Kidney glomerular epithelial cell (primary cell): ENCODE measurements at places on chromosomes 2 and 18.

DNA sequence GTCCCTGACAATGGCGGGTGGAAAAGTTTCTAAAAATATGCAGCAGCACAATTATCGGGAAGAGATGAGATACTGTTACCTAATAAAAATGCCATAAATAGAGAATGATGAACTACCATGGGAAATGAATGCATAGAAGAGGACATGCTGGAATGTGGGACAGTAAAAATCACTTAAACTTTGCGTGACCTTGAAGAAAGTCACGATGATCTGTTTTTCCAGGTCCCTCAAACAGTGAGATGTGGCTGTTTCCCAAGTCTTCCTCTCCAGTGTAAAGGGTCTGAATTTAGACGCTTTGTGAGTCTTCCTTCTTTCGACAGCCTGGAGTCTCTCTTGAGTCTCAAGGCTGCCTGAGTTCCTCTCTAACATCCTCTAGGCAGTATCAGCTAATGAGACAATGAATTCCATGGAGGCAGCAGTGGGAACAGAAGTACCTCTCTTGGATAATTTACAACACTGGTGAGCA, 1.4 kb downstream of the CLUL1 start:
- DNase-seq: no peak

DNA sequence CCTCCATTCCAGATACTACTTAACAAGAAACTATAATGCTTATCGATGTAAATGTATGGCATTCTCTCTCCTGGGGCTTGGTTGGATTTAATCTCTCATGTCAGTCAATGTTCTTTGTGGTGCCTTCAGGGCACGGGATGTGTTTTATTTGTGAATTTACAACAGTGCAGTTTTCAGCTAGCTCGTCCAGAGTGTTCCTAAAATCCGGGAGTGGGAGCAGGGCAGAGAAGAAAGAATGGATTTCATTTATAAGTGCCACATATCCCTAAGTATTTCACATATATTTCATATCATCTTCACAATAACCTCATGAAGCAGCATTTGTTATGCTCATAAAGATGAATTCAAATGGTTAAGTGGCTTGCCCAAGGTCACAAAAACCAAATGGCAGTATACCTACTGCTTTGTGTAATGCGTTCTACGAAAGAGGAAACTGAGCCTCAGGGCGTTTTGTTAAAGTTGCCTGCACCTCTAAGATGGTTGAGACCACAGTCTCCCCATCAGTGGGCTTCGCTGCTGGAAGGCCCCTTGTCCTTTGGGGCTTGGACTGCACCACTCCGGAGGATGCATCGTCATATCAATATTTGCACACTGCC, 134.7 kb upstream of the MGAT5 start:
- DNase-seq: no peak

DNA sequence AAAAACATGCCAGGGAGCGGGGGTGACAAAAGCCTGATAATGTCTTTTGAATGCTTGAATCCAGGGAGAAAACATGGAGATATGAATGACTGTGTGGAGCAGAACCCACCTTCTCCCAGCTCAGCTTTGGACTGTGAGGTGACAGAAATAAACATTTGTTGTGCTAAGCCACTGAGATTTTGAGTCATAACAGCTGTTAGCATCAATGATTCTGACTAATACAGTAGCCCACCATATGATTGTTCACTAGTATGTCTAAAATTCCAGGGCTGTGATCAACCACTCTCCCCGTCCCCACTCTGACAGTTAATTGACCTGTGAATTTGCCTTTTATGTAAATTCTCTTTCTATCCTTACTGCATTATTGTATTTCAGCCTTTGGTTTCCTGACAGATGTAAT, 69.1 kb downstream of the PDK1 start:
- no peak for DNase-seq

GRCh38 chr2:20213651-20214565, 11.0 kb downstream of the SDC1 start:
- DNase-seq: no peak

- no peak for DNase-seq
Measured at GRCh38 chr18:4400911-4401310, 54.2 kb downstream of the DLGAP1 start.

- no peak for DNase-seq
Measured at GRCh38 chr2:239160226-239161143, 240.3 kb downstream of the HDAC4 start.

GRCh38 chr2:84152462-84152861, 306.6 kb downstream of the SUCLG1 start:
- no peak for DNase-seq

- DNase-seq: no peak
Measured at GRCh38 chr18:78069784-78070664, 820.4 kb downstream of the GALR1 start.

- DNase-seq: no peak
Measured at GRCh38 chr2:127065299-127065939, 41.5 kb downstream of the BIN1 start.

GRCh38 chr18:7317804-7318231, 86.9 kb downstream of the LRRC30 start:
- DNase-seq: no peak

GRCh38 chr2:218035463-218036100, 32.8 kb upstream of the TNS1 start:
- DNase-seq: no peak

GRCh38 chr18:62954366-62954765, 239.0 kb downstream of the PHLPP1 start:
- no peak for DNase-seq

DNA sequence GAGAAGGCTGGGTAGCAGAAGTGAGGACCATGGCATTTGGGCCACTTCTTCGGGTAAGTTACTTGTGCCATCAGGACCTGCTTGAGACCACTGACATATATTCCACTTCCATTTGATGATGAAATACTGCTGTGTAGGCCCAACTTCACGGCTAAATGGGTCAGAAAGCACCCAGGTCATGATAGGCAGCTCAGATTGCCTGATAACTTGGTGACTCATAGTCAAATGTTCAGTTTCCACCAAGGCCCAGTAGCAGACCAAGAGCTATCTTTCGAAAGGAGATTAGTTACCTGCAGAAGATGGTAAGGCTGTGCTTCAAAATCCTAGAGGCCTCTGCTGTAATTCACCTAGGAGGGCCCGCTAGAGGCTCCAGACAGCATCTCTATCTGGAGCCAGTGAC, 31.8 kb upstream of the MEX3C start:
- DNase-seq: no peak

- DNase-seq: no peak
Measured at GRCh38 chr2:100812116-100812515, 7.8 kb upstream of the NPAS2 start.

- no peak for DNase-seq
Measured at GRCh38 chr2:146879882-146880281, 964.9 kb upstream of the ACVR2A start.

GRCh38 chr2:194260185-194260584, 1396.8 kb upstream of the SLC39A10 start:
- no peak for DNase-seq

GRCh38 chr2:134739236-134739878, 20.6 kb upstream of the TMEM163 start:
- DNase-seq: no peak

- no peak for DNase-seq
Measured at GRCh38 chr2:128424406-128425171, 105.9 kb upstream of the HS6ST1 start.

- no peak for DNase-seq
Measured at GRCh38 chr18:59705145-59705544, 7.9 kb upstream of the CCBE1 start.

- DNase-seq: peak; percentile 33
Measured at GRCh38 chr2:69572641-69573040, 70.9 kb downstream of the AAK1 start.

DNA sequence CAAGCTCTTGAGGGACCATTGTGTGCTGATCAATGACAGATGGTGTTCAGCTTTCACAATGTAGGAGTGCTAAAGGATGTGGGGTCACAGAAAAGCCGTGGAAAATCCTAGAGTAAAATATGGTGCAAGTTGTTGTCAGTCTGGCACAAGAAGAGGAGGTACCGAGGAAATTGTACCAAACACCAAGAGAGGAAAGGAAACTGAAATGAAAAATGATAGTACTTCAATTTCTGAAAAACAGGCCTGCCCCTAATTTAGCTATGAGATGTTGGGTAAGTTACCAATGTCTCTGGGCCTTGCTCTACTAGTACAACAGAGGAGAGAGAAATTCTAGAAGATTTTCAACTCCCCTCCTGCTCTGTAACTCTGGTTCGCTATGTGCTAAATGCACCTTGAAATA, 78.8 kb upstream of the PELI1 start:
- DNase-seq: no peak

DNA sequence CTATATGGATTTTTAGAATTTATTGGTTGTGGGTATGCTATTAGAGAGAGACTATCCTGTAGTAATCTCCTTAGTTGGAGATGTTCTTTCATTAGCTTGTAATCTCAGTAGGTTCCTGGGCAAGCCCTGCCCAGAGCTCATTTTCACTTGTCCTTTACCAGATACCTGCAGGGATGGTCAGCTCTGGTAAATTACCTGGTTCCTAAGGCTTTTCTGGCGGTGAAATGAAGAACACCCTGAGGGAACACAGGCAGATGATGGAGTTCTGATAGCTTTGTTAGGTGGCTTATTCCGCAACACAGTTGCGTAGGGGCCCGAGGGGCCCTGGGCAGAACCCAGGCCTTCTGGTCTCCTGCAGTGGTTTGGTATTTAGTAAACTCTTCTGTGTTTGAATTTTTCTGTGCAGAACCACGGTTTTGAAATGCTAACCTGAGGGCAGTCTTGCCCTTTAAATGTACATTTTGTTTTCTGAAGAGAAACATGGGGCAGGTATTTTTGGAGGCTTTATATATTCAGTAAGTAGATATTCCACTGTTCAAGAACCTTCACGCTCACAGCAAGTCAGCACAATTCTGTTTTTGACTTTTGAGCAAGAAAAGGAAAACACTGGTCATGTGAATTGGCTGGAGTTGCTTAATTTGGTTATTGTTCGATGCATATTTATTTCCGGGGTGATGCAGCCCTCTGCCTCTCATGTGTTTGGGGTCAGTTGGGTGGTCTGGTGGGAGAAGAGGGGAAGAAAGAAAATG, 22.4 kb downstream of the ZNF532 start:
- no peak for DNase-seq

- peak; percentile 23 for DNase-seq
Measured at GRCh38 chr2:234974501-234975385, 22.9 kb downstream of the SH3BP4 start.

DNA sequence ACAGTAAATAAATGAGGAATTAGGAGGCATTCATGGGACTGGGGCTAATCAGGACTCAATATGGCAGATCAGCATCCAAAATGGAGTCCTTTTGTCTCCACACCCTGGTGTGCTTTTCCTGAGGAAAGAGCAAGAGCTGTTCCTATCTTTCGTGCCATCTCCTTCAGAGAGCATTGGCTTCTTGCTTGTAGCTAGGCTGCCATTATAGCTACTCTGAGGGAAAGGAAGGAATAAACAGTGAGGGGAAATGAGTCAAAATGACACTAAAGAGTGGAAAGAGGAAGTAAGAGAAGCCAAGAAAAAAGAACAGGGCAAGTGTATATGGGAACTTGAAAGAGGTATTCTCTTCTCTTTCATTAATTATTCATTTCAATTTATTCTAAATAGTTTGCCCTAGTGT, 8.4 kb upstream of the NMI start:
- no peak for DNase-seq

DNA sequence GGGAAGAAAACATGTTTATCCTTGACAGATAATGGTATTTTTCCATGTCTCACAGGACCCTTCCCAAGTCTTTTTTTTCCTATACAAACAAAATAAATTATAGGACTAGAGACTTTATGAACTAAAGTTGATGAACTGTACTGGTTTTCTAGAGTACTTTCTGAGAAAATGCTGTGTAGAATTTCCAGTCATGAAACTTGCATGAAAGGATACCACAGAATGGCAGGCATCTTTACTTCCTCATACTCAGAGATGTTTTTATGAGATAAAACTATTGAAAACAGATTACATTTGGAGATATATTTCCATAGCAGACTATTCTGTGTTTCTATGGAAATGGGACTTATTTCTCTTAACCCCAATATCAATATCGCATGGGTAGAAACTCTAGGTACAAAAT, 403.5 kb downstream of the PARD3B start:
- DNase-seq: no peak

- no peak for DNase-seq
Measured at GRCh38 chr2:15936277-15937104, 3.9 kb upstream of the MYCN start.

GRCh38 chr2:174586418-174587295, 10.9 kb downstream of the WIPF1 start:
- DNase-seq: no peak

- peak; percentile 85 for DNase-seq
Measured at GRCh38 chr2:142819411-142819810, 58.1 kb upstream of the KYNU start.

GRCh38 chr18:13580351-13580750, 146.0 kb downstream of the FAM210A start:
- DNase-seq: no peak

GRCh38 chr2:134425724-134426496, 172.0 kb downstream of the MGAT5 start:
- DNase-seq: no peak

GRCh38 chr2:71190656-71191569, 36.0 kb downstream of the PAIP2B start:
- DNase-seq: no peak

GRCh38 chr2:38192976-38193375, 117.0 kb upstream of the CYP1B1 start:
- no peak for DNase-seq

DNA sequence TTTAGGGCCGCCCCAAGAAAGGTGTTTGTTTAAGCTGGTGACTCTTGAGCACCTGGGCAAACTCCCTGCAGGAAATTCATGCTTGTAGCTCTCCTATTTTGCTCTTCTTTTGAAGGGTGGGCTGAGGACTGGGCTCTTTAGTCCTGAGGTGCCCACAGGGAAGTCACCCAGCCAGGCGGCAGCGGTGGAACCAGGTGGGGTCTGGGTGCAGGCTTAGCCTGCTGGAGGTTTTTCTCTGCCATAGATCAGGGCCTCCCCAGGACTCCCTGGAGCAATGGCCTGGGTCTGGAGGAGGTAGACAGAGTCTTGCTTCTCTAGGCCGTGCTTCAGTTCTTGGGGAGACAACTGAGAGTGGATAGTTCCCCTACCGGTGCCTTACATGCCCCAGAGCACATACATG, 99.9 kb downstream of the CLIP4 start:
- DNase-seq: no peak

DNA sequence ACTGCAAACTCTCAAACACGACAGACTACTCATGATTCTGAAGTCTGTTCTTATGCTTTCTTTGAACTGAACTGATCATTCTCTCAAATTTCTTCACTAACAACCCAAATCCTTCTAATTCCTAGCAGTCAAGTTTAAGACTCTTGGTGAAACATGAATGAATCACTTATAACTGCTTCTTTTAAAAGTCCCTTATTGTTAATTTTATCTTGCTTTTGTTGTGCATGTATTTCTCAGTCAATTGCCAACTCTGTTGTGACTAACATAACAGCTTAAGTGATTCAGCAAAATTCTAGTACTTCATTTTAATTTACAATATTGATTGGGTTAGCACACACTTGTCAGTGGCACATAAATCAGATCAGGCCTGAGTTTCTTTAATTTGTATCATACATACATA, 357.0 kb upstream of the FSIP2 start:
- DNase-seq: no peak

DNA sequence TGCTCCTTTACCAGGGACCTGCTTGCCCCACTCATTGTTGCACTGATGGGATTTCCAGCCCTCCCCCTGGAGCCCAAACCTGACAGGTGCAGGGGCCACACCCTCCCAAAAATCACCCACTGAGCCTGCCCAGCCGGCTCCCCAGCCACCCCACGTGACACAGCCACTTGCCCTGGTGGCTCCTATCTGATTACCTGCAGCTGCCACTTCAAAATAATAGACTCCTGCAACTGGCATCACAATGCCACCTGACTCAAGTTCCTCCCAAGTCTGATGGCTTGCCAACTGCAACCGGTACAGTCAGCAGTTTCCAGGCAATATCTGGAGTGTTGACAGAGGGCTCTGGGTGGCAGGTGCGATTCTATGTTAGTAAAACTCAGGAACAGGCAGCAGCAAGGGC, 66.2 kb downstream of the CRACDL start:
- DNase-seq: no peak
